ENCODE measurements at places on chromosomes 3 and 15.

- no peak for DNase-seq
Measured at GRCh38 chr3:81550415-81550814, 211.0 kb downstream of the GBE1 start.

GRCh38 chr3:142850395-142851023 is 38.4 kb downstream of the PCOLCE2 start:
- DNase-seq: peak; percentile 80

DNA sequence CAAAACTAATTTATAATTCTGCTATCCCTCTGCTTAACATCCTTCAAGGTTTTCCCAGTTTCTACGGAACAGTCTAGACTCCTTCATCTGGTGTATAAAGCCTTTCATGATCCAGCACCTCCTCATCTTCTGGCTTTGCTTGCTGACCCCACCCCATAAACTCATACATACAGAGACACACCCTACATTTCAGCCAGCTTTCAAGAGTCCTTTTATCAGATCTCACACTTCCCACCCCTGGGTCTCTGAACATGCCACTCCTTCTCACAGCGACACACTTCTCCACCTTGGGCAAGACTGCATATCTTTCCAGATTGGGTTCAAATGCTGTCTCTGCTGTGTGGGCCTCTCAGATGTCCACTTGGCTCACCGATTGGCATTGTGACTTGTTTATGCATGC is 166.8 kb upstream of the LPP start:
- no peak for DNase-seq

- no peak for DNase-seq
Measured at GRCh38 chr15:71623111-71623510, 187.2 kb upstream of the NR2E3 start.

DNA sequence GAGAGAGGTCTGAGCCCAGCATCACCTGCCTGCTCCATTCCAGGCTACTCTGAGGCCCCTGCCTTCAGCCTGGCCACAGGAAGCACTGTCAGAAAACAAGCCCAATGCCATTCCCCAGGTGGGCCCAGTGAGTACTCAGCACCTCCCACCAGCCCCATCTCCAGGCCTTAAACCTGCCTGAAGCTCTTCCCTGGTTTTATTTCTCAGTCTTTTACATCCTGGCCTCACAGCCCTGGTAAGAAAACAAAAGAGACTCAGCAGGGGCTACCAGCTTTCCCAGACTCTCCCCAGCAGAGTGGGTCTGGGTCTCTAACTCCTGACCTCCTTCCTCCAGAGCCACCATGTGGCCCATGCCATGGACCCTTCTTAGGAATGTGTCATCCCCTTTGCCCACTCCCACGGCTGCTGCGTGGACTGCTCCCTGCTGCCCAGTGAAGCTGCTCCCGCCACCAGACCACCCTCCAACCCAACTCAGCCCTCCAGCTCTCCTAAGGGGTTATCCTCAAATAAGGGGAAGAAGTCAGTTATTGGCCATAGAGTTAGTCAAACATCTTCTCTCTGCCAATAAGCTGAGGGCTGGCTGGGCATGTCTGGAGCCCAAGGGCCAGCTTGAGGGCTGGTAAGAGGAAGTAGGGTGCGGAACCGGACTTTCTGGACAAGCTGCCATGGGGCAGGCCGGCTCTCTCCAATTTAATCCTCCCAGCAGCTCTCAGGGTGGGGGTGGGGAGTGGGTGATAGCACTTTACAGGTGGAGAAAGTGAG is 116.7 kb upstream of the LINGO1 start:
- no peak for DNase-seq

DNA sequence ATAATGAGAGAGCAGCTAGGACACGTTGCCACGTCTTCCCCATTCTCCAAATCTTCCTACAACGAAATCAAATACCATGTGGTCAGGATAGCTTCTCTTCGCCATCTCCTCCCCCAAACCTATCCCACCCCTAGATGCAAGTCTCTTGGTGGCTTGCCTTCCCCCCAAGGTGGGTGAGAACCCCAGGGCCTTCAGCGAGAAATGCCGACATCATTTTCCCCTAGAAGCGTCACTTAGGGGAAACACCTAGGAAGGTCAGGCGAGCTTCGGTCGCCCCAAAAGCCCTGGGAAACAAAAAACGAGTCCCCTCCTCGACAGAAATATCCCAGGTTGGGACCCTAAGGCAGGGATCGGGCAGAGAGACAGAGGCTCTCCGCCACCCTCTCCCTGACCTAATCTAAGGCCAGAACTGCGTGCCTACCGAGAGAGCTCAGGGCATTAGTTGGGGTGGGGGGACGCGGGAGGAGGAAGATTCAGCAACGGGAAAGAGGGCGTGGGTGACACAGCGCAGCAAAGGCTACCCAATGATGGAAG is 502 bp downstream of the DPH3 start:
- DNase-seq: peak; percentile 70

- no peak for DNase-seq
Measured at GRCh38 chr3:21017115-21017852, 733.7 kb downstream of the ZNF385D start.

GRCh38 chr3:178342111-178342510 is 194.1 kb upstream of the KCNMB2 start:
- no peak for DNase-seq

DNA sequence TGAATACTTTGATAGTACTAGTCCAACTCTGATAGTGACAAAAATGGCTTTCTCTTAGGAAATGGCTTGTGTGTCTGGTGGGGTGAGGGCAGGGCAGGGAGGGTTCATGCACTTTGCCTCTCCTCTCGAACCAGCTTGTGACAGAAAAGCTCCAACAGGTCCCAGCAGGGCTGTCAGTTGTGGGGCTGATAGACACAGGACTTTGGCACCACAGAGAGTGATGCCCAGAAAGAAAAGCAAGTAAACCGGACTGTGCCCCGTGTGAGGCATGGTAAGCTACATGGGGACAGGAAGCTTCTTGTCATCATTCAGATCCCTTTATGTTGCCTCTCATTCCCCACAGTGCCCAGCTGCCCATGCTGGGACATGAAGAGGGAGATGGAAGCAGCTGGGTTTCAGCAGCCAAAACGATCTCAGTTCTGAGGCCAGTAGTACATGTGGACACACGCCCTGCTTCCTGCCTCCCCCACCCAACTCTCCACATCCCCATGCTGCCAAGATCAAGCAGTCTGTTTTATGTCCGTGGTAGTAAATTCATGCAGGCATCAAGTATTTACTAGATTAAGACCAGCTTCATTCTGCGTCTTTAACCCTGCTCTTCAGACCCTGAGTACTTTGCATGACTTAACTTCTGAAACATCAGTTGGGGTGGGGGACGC is 29.7 kb upstream of the LIPC start:
- no peak for DNase-seq

DNA sequence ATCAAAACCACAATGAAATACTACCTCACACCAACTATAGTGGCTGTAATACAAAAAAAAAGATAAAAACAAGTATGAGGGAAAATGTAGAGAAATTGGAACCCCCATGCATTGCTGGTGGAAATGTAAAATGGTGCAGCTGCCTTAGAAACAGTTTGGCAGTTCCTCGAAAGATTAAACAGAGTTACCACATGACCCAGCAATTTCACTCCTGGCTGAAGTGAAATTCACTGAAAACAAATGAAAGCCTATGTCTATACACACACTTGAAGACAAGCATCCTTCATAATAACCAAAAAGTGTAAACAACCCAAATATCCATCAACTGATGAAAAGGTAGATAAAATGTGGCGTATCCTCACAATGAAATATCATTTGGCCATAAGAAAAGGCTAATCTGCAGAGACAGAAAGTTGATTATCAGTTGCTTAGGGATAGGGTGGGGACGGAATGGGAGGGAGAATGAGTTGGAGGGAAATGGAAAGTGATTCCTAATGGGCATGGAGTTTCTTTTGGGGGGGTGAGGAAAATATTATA is 20.1 kb upstream of the RASA2 start:
- no peak for DNase-seq

DNA sequence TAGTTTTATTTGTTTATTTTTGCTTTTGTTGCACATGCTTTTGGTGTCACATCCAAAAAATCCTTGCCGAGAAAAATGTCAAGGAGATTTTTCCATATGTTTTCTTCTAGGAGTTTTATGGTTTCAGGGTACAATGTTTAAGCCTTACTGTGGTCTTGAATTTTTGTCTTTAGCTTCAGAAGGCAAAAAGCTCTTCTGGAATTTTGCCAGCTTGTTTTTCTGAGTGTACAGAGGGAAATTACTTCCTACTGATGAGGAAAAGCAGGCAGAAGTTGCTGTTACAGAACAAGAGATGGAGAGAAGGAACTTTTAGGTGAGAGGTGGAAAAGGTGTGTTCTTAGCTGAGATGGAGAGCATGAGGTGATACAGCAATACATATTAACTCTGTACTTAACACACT is 59.6 kb downstream of the UBE2E2 start:
- no peak for DNase-seq

DNA sequence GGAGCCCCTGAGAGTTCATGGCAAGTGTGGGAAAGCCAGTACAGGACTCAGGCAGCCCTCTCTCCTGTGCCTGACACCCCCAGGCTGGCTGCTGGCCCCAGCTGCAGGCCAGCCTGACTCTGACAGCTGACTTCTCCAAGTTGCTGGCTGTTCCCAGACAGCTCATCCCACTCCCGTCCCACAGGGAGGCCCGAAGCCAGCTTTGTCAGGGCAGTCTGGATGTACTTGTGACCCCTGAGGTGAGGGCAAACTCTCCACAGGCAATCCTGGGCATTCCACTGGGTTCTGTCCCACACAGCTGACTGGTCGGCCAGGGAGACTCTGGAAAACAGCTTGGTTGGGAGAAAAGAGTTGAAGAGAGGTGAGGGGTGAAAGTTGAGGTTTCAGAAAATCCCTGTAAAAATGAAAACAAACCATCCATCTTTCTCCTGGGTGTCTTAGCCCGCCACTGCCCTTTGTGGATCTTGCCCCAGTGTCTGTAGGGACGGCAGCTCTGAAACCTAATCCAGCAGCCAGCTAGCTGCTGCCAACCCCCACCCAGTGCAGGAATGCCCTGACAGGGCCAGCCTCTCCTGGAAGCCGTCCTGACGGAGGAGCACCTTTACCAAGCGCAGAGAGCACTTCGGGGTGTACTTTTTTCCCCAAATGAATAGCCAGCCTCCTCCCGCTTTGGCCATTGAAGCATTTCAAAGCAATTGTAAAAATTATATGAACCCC is 87.9 kb downstream of the DNAJB8 start:
- no peak for DNase-seq

DNA sequence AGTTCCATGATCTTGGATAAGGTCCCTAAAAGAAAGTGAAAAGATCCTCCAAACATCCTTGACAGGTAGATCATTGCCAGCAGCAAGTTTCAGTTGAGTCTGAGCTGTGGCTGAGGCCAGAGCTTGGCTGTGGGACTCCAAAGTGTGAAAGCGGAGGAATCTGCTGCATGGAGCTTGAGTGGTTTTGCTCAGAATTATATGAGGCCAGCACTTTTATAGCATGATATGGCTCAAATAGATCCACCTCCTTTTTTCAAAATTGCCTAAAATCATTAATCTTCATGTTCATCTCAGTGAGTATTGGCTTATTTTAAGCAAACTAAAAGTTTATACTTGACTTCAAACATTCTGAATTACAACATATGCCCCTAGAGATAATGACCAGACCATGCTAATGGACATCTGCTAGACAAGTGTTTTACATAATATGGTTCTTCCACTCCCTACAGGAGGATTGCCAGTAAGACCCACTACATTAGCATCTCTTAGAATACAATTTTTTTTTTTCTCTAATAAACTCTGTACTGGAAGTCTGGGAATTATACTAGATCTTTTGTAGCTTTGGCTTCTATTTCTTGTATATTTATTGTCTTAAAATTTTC is 368.1 kb downstream of the ZPLD1 start:
- no peak for DNase-seq

GRCh38 chr3:101270149-101270548 is 50.2 kb downstream of the IMPG2 start:
- no peak for DNase-seq

- DNase-seq: no peak
Measured at GRCh38 chr15:27645672-27646071, 453.4 kb downstream of the OCA2 start.

- DNase-seq: no peak
Measured at GRCh38 chr3:33537133-33537532, 96.9 kb upstream of the UBP1 start.

- no peak for DNase-seq
Measured at GRCh38 chr3:36864180-36865053, 80.4 kb downstream of the TRANK1 start.

DNA sequence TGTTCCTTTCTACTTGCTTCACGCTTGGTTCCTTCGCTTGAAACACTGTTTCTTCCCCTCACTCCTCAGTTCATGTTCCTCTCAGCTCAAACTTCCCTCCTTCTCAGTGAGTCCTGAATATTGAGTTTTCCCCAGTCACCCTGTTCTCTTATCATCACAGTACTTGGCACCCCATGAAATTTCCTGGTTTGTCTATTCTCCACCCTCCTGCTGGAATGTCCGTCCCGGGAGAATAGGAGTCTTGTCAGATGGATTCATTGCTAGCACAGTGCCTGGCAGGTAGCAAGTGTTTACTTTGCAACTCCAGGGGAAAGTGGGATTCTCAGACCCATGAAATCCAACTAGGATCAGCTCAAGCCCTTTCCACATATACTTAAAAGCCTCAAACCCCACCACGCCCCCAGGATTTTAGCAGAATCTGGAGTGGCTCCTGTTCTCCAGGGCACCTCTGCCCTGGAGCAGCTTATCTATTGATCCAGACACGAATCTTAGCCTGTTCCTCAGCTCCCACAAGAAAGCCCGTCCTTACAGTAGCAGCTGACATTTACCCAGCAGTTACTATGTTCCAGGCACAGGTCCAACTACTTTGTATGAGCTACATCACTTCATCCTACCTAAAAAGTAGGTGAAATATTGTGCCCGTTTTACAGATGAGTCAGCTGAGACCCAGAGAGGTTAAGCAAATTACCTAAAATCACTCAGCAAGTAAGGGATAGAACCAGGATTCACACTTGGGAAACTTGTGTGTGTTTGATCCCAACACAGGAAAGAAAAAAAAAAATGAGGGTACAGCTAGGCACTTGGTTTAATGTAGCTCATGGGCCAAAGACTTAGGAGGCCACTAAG is 36.8 kb upstream of the MAP3K13 start:
- DNase-seq: no peak

- DNase-seq: no peak
Measured at GRCh38 chr3:47000922-47001730, 21.7 kb downstream of the NBEAL2 start.

- no peak for DNase-seq
Measured at GRCh38 chr3:178483704-178484103, 52.5 kb upstream of the KCNMB2 start.
